ENCODE measurements at places on chromosomes 7 and 10. TPM values are rescaled to one million over a fixed set of nuclear protein-coding genes. Genes with fewer than 3 reads are reported as not detected.

- no peak overlapping the region for H3K27ac ChIP-seq
- no peak for DNase-seq
- H3K4me3 ChIP-seq, result no peak overlapping the region
Observed at GRCh38 chr7:92625617-92626016, 35.4 kb upstream of the FAM133B start.

DNA sequence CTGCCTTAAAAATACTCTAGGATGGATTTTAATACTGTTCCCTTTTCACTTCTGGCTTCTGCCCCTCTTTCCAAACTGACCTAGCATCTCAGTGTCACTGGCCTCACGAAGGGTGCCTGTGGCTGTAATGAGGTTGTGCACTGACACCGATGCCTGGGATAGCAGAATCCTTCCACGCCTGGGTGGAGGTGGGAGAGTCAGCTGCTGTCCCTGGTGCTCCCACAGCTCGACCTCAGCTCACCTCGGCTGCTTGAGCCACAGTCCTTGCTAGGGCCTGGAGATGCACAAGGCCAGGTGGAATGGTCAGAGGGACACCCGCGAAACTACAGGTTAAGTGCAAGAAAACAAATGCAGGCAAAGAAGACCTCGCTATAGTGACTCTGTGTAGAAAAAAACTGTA lies 123.4 kb upstream of the ACBD5 start:
- no peak overlapping the region for H3K4me3 ChIP-seq
- no peaks in the 10 kb centered on the region for H3K4me1 ChIP-seq
- H3K27ac ChIP-seq, result no peak overlapping the region
- no peaks in the 10 kb centered on the region for H3K27me3 ChIP-seq
- no peaks in the 10 kb centered on the region for H3K36me3 ChIP-seq

GRCh38 chr7:91653286-91653685 lies 227.2 kb downstream of the MTERF1 start:
- peaks cover 32% of the 10 kb centered on the region for H3K27me3 ChIP-seq
- no peak overlapping the region for H3K4me3 ChIP-seq
- no peak overlapping the region for H3K27ac ChIP-seq
- no peaks in the 10 kb centered on the region for H3K36me3 ChIP-seq
- DNase-seq, result no peak

DNA sequence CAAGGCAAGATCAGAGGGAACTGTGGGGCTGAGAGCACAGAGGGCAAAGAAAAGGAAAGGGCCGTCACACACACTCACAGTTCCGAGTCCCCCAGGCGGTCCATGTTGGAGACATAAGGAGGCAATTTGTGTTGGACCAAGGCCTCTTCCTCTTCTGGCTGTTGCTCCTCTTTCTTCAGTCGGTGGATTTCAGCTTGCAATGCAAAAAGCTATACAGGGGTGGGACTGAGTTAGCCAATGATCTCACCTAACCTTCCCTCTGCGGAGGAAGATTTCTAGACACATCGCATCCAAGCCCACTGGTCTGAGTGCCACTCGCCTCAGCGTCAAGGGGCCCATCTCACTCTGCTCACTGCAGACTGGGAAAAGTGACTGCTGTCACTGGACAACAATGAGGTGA lies 5.5 kb downstream of the WDR91 start:
- no peak overlapping the region for H3K4me3 ChIP-seq
- peaks cover 11% of the 10 kb centered on the region for H3K27me3 ChIP-seq
- no peaks in the 10 kb centered on the region for H3K36me3 ChIP-seq
- H3K27ac ChIP-seq, result no peak overlapping the region
- no peak for DNase-seq

The KAZALD1 gene
- total RNA-seq, result 0.77 TPM

The AS3MT gene
- total RNA-seq, result 40.3 TPM
